ENCODE measurements at places on chromosomes 2 and 18. TPM values are rescaled to one million over a fixed set of nuclear protein-coding genes. Genes with fewer than 3 reads are reported as not detected.

Gene ABCA12
- not detected for total RNA-seq

Gene CYP27C1
- not detected for total RNA-seq

- no peaks in the 10 kb centered on the region for H3K27me3 ChIP-seq
- peaks cover 59% of the 10 kb centered on the region for H3K36me3 ChIP-seq
- H3K27ac ChIP-seq = peak overlapping the region; percentile 20
- no peak for DNase-seq
- H3K4me1 ChIP-seq = peaks cover 73% of the 10 kb centered on the region
Observed at GRCh38 chr2:101300164-101300563, 8.3 kb downstream of the RNF149 start.

- peak; percentile 46 for DNase-seq
- H3K27ac ChIP-seq = no peak overlapping the region
- H3K27me3 ChIP-seq = peaks cover 20% of the 10 kb centered on the region
- no peak overlapping the region for H3K4me3 ChIP-seq
- no peaks in the 10 kb centered on the region for H3K4me1 ChIP-seq
Observed at GRCh38 chr2:33441235-33441810, 35.1 kb upstream of the RASGRP3 start.

DNA sequence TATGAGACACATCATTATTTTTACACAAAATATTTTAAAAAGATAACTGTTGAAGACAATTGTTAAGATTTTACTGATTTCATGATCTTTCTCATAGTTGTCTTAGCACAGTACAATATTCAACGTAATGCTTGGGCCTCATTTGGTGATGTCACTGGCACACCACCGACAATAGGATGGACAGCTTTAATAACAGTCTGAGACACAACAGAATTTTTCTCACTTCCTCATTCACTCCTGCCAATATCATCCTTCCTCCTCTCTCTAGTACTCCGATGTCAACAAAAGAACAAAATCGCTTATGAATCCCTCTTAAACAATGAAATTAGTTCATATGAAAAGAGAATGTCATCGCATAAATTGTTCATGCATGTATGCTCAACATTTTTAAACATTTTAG is 461.9 kb upstream of the CDH7 start:
- no peaks in the 10 kb centered on the region for H3K27me3 ChIP-seq
- H3K4me1 ChIP-seq = no peaks in the 10 kb centered on the region
- no peaks in the 10 kb centered on the region for H3K36me3 ChIP-seq
- no peak overlapping the region for H3K4me3 ChIP-seq
- H3K27ac ChIP-seq = no peak overlapping the region

- no peak overlapping the region for H3K27ac ChIP-seq
- no peak for DNase-seq
Observed at GRCh38 chr2:149594411-149594810, 6.8 kb upstream of the MMADHC start.

- DNase-seq = peak; percentile 62
- H3K27ac ChIP-seq = no peak overlapping the region
- H3K36me3 ChIP-seq = peaks cover 1% of the 10 kb centered on the region
- peaks cover 90% of the 10 kb centered on the region for H3K27me3 ChIP-seq
- H3K4me1 ChIP-seq = peaks cover 27% of the 10 kb centered on the region
- peak overlapping the region; percentile 63 for H3K4me3 ChIP-seq
Observed at GRCh38 chr2:45008296-45009129, 739 bp downstream of the SIX2 start.

GRCh38 chr2:197934261-197934933 is 130.0 kb downstream of the PLCL1 start:
- DNase-seq = no peak
- peaks cover 4% of the 10 kb centered on the region for H3K4me1 ChIP-seq
- peaks cover 3% of the 10 kb centered on the region for H3K27me3 ChIP-seq
- H3K4me3 ChIP-seq = no peak overlapping the region

- H3K36me3 ChIP-seq = no peaks in the 10 kb centered on the region
- no peak for DNase-seq
- H3K4me3 ChIP-seq = no peak overlapping the region
- peaks cover 7% of the 10 kb centered on the region for H3K27me3 ChIP-seq
- H3K4me1 ChIP-seq = no peaks in the 10 kb centered on the region
Observed at GRCh38 chr2:166614029-166614428, 120.0 kb upstream of the SCN7A start.

DNA sequence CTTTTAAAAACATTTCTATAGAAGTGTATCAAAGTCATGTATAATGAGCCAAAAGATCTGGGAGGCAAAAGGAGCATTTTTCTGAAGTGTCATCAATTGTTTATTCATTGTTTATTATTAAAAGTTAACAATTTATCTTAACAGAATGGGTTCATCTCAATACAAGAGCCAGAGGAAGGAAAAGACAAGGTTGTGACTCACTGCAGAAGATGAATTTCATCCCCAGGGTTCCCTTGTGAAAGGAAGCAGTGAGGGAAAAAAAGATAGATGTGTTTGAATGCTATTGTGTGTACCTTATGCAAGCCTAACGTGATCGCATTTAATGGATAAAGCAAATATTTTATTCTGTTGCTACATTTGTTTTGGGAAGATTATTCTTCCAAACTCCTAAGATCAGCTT is 286.3 kb downstream of the PIEZO2 start:
- H3K4me3 ChIP-seq = no peak overlapping the region
- H3K36me3 ChIP-seq = no peaks in the 10 kb centered on the region
- no peak overlapping the region for H3K27ac ChIP-seq
- DNase-seq = no peak
- H3K4me1 ChIP-seq = no peaks in the 10 kb centered on the region

- peaks cover 16% of the 10 kb centered on the region for H3K27me3 ChIP-seq
- no peak overlapping the region for H3K4me3 ChIP-seq
- no peak for DNase-seq
- H3K27ac ChIP-seq = no peak overlapping the region
- no peaks in the 10 kb centered on the region for H3K36me3 ChIP-seq
Observed at GRCh38 chr18:44465381-44465841, 215.3 kb upstream of the SETBP1 start.

- H3K36me3 ChIP-seq = no peaks in the 10 kb centered on the region
- H3K27ac ChIP-seq = no peak overlapping the region
- no peak overlapping the region for H3K4me3 ChIP-seq
- no peak for DNase-seq
- peaks cover 26% of the 10 kb centered on the region for H3K4me1 ChIP-seq
Observed at GRCh38 chr2:148928395-148928794, 53.4 kb downstream of the KIF5C start.

- peak overlapping the region; percentile 61 for H3K27ac ChIP-seq
- no peak overlapping the region for H3K4me3 ChIP-seq
- H3K36me3 ChIP-seq = peaks cover 17% of the 10 kb centered on the region
- no peak for DNase-seq
- peaks cover 75% of the 10 kb centered on the region for H3K4me1 ChIP-seq
Observed at GRCh38 chr2:203893401-203893800, 25.8 kb downstream of the CTLA4 start.

DNA sequence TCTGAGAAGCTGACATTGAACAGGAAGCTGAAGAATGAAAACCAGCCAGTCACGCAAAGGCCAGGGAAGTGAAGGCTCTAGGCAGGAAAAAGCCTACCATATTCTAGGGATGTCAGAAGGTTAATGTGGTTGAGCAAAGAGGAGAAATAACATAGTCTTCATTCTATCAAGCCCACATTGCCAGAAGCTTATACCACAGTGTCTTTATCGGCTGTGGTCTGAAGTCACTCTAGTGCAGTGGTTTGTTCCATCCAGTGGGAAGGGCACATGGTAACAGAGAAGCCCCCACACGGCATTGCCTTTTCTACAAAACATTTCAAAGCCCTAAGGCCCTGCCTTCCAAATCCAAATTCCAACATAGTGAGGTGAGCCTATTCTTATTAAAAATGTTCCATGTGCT is 311.3 kb downstream of the TNS1 start:
- H3K27ac ChIP-seq = no peak overlapping the region
- H3K36me3 ChIP-seq = no peaks in the 10 kb centered on the region
- no peaks in the 10 kb centered on the region for H3K4me1 ChIP-seq
- no peak overlapping the region for H3K4me3 ChIP-seq
- no peaks in the 10 kb centered on the region for H3K27me3 ChIP-seq
- no peak for DNase-seq

DNA sequence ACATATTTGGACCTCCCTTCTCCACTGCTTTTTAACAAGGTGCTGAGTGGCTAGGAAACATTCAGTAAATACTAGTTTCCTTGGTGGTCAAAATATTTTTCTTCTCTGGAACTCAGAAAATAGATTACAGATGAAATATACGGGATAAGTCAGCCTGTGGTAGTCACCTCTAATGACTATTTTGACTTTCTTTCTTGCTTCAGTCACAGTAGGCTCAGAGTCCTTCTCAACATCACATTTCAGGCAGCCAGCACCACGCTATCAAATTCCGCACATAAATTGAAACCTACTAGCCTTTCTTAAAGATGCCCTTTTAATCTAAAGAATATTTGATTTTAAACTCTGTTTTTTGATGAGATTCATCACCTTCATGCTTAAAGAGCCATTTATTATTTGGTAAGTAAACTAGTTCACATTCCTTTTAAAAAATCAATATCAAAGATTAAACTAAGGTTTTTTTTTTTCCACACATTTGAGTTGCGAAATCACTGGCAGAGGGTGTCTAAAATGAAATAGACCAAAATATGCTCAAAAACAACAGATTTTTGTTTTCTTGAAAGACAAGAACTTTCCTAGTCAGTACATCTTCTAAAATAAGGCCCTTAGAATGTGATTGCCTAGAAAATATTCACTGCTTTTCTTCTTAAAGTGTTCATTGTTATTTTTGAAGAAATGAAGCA is 181.5 kb downstream of the NRXN1 start:
- DNase-seq = no peak
- no peaks in the 10 kb centered on the region for H3K36me3 ChIP-seq
- no peaks in the 10 kb centered on the region for H3K4me1 ChIP-seq
- no peak overlapping the region for H3K27ac ChIP-seq
- H3K27me3 ChIP-seq = no peaks in the 10 kb centered on the region
- no peak overlapping the region for H3K4me3 ChIP-seq

- H3K4me3 ChIP-seq = no peak overlapping the region
- H3K4me1 ChIP-seq = peaks cover 9% of the 10 kb centered on the region
- no peak for DNase-seq
- peaks cover 2% of the 10 kb centered on the region for H3K27me3 ChIP-seq
- H3K27ac ChIP-seq = no peak overlapping the region
Observed at GRCh38 chr2:25158096-25158852, 10.1 kb downstream of the POMC start.

DNA sequence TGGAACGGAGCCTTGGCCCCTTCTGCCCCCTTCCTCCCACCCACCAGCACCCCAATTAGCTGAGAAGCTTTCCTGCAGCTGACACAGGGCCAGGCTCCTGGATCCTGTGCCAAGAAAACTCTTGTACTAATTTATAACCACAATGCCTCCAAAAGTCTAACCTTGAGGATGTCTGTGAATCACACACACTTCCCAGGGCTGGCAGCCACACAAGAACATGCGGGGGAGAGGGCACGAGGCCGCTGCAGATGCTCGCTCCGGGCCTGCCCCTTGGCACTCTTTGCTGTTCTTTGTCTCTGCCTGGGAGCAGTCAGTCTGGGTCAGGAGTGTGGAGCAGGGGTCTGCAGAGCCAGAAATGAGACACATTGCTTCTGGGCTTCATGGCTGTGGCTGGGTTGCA is 62.7 kb upstream of the KIF5C start:
- no peak overlapping the region for H3K4me3 ChIP-seq
- H3K27ac ChIP-seq = no peak overlapping the region
- peaks cover 1% of the 10 kb centered on the region for H3K36me3 ChIP-seq
- no peak for DNase-seq
- H3K27me3 ChIP-seq = peaks cover 54% of the 10 kb centered on the region
- H3K4me1 ChIP-seq = peaks cover 35% of the 10 kb centered on the region

DNA sequence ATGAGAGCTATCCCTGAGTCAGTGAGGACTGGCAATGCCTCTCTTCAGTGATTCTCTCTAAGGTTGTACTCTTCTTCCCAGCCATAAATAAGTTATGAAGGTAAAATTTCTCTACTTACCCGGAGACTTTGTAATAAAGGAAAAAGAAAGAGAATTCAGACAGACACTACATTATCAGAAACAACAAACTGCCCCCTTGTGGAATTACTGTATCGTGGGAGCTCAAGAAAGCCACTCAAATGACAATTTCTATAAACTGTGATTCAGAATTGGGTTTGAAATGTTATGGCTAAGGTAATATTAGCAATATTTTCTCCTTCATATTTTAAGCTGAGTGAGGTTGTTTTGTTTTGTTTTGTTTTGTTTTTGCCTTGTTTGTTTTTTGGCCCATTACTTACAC is 155.8 kb upstream of the TANK start:
- H3K4me1 ChIP-seq = peaks cover 2% of the 10 kb centered on the region
- no peak overlapping the region for H3K4me3 ChIP-seq
- H3K27ac ChIP-seq = no peak overlapping the region
- no peak for DNase-seq
- H3K27me3 ChIP-seq = peaks cover 22% of the 10 kb centered on the region
- H3K36me3 ChIP-seq = no peaks in the 10 kb centered on the region

DNA sequence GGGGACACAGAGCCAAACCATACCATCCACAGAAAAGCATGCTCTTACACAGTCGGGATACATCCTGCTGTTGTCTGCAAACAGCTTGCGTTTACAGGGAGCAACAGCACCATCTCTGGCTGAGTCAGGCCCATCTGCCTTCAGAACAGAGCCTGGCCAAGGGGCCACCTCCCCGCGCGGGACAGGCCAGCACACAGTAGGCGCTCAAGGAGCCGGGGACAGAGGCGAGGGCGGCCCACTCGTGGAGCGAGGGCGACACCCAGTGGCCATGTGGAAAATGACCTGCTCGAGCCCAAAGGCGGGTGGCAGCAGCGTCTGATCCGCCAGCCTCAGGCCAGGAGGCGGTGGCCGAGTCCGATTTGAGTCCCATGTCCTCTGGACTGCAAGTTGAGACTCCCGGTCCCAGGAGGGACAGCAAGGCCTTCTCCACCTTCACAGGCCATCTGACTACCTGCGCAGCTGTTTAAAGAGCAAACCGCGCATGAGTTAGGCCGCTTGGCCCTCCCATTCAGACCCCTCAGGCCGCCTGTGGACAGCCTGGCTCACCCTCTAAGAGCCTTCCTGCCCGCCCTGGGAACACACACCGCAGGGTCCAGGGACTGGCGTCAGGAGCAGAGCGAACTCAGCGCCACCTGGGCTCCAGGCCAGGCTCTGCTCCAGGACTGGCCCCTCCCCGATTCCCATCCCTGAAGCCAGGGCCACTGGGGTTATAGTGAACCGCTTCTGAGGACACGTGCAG is 38.3 kb downstream of the TTC32 start:
- no peaks in the 10 kb centered on the region for H3K27me3 ChIP-seq
- H3K27ac ChIP-seq = no peak overlapping the region
- DNase-seq = peak; percentile 73
- no peak overlapping the region for H3K4me3 ChIP-seq

DNA sequence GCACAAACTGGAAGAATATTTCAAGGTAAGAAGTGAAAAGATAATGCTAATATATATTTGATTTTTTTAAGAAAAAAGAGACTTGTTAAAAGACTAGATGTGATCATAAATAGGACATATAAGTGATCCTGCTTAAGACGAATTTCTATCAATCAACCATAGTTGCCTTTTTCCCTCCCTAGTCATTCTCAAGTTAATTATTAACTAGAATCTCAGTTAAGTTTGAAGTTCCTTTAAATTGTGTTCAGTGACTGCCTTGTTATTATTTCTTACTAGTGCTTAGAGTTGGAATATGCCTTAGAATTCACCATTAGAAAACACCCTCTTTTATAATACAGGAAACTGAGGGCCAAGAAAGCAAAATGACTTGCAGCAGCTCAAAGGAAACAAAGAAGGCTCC is 141.5 kb upstream of the SP5 start:
- H3K4me1 ChIP-seq = no peaks in the 10 kb centered on the region
- no peaks in the 10 kb centered on the region for H3K36me3 ChIP-seq
- no peak overlapping the region for H3K4me3 ChIP-seq
- no peak overlapping the region for H3K27ac ChIP-seq
- H3K27me3 ChIP-seq = peaks cover 31% of the 10 kb centered on the region

Measured in activated CD8-positive, alpha-beta memory T cell treated with anti-CD3 and anti-CD28 coated beads, Interleukin-2, amount 10 ng/mL, durations not matched to agents 7 days and 5 days (primary cell).